ENCODE measurements at places on chromosomes 3 and 15. TPM values are rescaled to one million over a fixed set of nuclear protein-coding genes. Genes with fewer than 3 reads are reported as not detected.

The GOLGA8J gene
- total RNA-seq = not detected

The SYNPR gene
- 0.17 TPM for total RNA-seq

The RBP2 gene
- not detected for total RNA-seq

The CFAP92 gene
- 0.19 TPM for total RNA-seq

The CCNB2 gene
- 1.6 TPM for total RNA-seq

The ZSCAN29 gene
- total RNA-seq = 19.7 TPM

The IQCF6 gene
- total RNA-seq = not detected

The SERINC4 gene
- not detected for total RNA-seq

The RPL14 gene
- total RNA-seq = 390 TPM

- DNase-seq = no peak
- H3K4me1 ChIP-seq = peaks cover 35% of the 10 kb centered on the region
- no peaks in the 10 kb centered on the region for H3K27me3 ChIP-seq
- H3K4me3 ChIP-seq = no peak overlapping the region
Observed at GRCh38 chr3:143333367-143333766, 213.8 kb downstream of the CHST2 start.

DNA sequence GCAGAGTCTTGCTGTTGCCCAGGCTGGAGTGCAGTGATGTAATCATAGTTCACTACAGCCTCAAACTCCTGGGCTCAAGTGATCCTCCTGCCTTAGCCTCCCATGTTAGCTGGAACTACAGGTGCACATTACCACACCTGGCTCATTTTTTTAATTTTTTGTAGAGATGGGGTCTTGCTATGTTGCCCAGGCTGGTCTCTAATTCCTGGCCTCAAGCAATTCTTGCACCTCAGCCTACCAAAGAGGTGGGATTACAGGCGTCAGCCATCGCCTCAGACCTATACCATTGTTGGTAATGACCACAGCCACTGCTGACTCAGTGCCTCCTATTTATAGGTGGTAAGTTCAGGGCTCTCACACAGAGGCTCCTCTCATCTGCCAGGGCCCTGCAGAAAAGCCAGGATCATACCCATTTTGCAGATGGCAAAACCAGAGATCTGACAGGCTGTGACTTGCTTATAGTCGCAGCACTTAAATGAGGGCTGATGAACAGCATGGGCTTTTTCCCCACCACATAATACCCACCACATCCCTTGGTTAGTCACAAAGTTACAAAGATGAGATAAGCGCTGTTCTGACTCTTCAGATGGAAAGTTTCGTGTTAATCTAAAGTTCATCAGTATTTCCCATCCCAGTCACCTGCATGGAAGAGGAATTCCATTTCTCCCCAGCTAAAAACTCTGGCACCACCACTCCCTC lies 21.8 kb upstream of the SPATA12 start:
- H3K27ac ChIP-seq = no peak overlapping the region
- H3K4me3 ChIP-seq = no peak overlapping the region
- no peak for DNase-seq
- no peaks in the 10 kb centered on the region for H3K27me3 ChIP-seq

DNA sequence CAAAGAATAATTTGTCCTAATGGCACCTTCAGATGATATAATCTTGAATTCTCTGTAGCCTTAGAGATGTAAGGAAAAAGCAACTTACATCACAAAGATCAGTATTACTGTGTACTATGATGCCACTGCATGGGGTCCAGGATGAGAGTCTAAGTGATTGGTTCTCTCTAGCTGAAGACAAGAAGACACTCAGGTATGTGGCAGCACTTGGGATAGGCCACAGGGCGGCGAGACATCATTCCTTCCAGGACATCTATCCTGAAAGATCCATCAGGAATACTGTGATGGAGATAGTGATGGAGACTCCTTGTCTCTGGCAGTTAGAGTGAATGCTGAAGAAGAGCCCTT lies 2.5 kb downstream of the CD200 start:
- DNase-seq = no peak
- no peak overlapping the region for H3K4me3 ChIP-seq
- no peaks in the 10 kb centered on the region for H3K36me3 ChIP-seq
- peak overlapping the region; percentile 80 for H3K27ac ChIP-seq
- peaks cover 17% of the 10 kb centered on the region for H3K4me1 ChIP-seq

GRCh38 chr3:14510838-14511622 lies 29.1 kb downstream of the GRIP2 start:
- peaks cover 6% of the 10 kb centered on the region for H3K4me1 ChIP-seq
- H3K27ac ChIP-seq = no peak overlapping the region
- H3K4me3 ChIP-seq = no peak overlapping the region
- no peaks in the 10 kb centered on the region for H3K27me3 ChIP-seq
- no peak for DNase-seq
- H3K36me3 ChIP-seq = no peaks in the 10 kb centered on the region

GRCh38 chr3:38017445-38018295 lies 11.8 kb downstream of the PLCD1 start:
- no peak overlapping the region for H3K27ac ChIP-seq
- H3K4me3 ChIP-seq = no peak overlapping the region
- H3K36me3 ChIP-seq = peaks cover 68% of the 10 kb centered on the region
- DNase-seq = no peak

- H3K27ac ChIP-seq = no peak overlapping the region
- DNase-seq = no peak
- H3K36me3 ChIP-seq = peaks cover 19% of the 10 kb centered on the region
- no peaks in the 10 kb centered on the region for H3K27me3 ChIP-seq
- peaks cover 12% of the 10 kb centered on the region for H3K4me1 ChIP-seq
- no peak overlapping the region for H3K4me3 ChIP-seq
Observed at GRCh38 chr15:63718590-63719035, 115.1 kb downstream of the HERC1 start.

GRCh38 chr3:111998636-111999483 lies at the start of gene TAGLN3:
Gene TAGLN3, plus strand, starts transcription at chr3:111998922. Its CDS starts 501 bp downstream, at chr3:111999423.
- no peak within 1 kb of the TSS for H3K27ac ChIP-seq
- no peaks in the 10 kb centered on the region for H3K36me3 ChIP-seq
- peak within 1 kb of the TSS; percentile 46 for H3K4me3 ChIP-seq
- peak; percentile 91 for DNase-seq

GRCh38 chr3:12953201-12953995 lies 112.0 kb upstream of the RPL32 start:
- no peaks in the 10 kb centered on the region for H3K36me3 ChIP-seq
- DNase-seq = no peak
- H3K4me3 ChIP-seq = no peak overlapping the region
- H3K27ac ChIP-seq = peak overlapping the region; percentile 80
- H3K27me3 ChIP-seq = no peaks in the 10 kb centered on the region

DNA sequence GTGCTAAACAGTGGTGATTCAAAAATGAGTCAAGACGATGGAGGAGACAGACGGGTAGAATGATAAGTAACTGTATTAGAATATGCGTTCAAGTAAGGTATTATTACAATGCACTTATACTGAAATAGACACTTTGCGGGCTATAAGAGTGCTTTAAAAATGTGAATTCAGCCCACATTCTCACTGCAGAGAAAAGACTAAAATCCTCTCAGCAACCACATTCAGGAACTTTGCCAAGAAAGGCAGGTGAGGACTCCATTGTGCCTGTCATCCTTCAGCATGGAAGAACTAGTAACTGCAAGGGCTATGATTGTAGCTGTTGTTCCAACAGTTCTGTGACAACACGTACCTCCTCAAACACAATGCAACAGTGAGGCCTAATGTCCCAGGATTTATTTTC lies 272.0 kb downstream of the RORA start:
- peaks cover 2% of the 10 kb centered on the region for H3K4me1 ChIP-seq
- no peak overlapping the region for H3K27ac ChIP-seq
- DNase-seq = no peak
- no peak overlapping the region for H3K4me3 ChIP-seq
- H3K36me3 ChIP-seq = no peaks in the 10 kb centered on the region
- no peaks in the 10 kb centered on the region for H3K27me3 ChIP-seq

GRCh38 chr3:101134331-101134730 lies 141.1 kb upstream of the ABI3BP start:
- H3K4me3 ChIP-seq = no peak overlapping the region
- no peaks in the 10 kb centered on the region for H3K27me3 ChIP-seq
- H3K36me3 ChIP-seq = no peaks in the 10 kb centered on the region
- DNase-seq = no peak

DNA sequence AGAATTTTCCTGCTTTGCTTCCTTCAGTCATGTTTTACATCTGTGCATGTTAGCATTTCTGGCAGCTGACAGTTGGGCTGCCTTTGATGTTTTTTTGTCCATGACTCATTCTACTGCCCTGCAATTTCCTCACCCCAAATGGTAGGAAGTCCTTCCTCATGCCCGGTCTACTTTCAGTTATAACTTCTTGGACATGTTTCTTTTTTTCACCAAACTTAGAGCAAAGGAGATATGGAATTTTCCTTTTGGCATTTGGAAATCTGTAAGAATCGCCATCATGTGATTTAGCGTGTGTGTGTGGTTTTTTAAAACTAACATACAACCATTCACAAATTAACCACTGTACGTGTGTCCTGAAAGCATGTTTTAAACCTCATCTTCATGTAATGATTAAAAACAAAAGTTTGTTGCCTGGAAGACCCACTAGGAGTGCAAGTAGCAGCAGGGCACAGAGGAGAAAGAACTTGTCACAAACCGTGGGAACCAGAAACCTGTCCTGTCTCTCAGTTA lies 430.7 kb upstream of the CFAP20DC start:
- no peaks in the 10 kb centered on the region for H3K27me3 ChIP-seq
- no peak overlapping the region for H3K27ac ChIP-seq
- no peaks in the 10 kb centered on the region for H3K36me3 ChIP-seq
- H3K4me3 ChIP-seq = no peak overlapping the region
- no peaks in the 10 kb centered on the region for H3K4me1 ChIP-seq

GRCh38 chr15:66169023-66169422 lies 84.5 kb downstream of the MEGF11 start:
- DNase-seq = no peak
- no peaks in the 10 kb centered on the region for H3K36me3 ChIP-seq
- H3K4me3 ChIP-seq = no peak overlapping the region
- no peaks in the 10 kb centered on the region for H3K27me3 ChIP-seq
- H3K27ac ChIP-seq = no peak overlapping the region

- no peak overlapping the region for H3K4me3 ChIP-seq
- H3K4me1 ChIP-seq = peaks cover 64% of the 10 kb centered on the region
- H3K36me3 ChIP-seq = no peaks in the 10 kb centered on the region
- DNase-seq = no peak
- H3K27me3 ChIP-seq = no peaks in the 10 kb centered on the region
- peak overlapping the region; percentile 33 for H3K27ac ChIP-seq
Observed at GRCh38 chr3:25558796-25559195, 105.9 kb downstream of the TOP2B start.

DNA sequence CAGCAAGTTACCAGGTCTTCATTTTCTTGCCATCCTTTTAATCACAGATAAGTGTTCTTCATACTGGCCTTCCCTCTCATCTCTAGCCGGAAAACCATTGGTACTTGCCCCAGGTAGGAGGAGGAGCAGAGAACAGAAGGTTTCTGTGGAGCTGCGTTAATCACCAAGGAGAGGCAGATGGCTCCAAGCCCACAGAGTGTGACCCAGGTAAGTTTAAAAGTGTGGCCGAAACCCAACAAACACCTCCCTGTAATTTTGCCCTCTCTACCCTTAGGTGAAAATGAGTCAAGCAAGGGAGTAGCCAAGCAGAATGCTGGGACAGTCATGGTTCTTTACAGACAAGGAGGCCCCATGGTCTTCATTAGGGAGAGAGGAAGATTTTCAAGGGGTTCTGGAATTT lies 37.3 kb downstream of the NFKBIZ start:
- no peaks in the 10 kb centered on the region for H3K4me1 ChIP-seq
- H3K27me3 ChIP-seq = no peaks in the 10 kb centered on the region
- DNase-seq = no peak
- no peak overlapping the region for H3K27ac ChIP-seq
- H3K4me3 ChIP-seq = no peak overlapping the region

- no peaks in the 10 kb centered on the region for H3K36me3 ChIP-seq
- no peaks in the 10 kb centered on the region for H3K4me1 ChIP-seq
- no peak overlapping the region for H3K27ac ChIP-seq
- no peak overlapping the region for H3K4me3 ChIP-seq
Observed at GRCh38 chr15:72835294-72835890, 51.8 kb upstream of the ADPGK start.

DNA sequence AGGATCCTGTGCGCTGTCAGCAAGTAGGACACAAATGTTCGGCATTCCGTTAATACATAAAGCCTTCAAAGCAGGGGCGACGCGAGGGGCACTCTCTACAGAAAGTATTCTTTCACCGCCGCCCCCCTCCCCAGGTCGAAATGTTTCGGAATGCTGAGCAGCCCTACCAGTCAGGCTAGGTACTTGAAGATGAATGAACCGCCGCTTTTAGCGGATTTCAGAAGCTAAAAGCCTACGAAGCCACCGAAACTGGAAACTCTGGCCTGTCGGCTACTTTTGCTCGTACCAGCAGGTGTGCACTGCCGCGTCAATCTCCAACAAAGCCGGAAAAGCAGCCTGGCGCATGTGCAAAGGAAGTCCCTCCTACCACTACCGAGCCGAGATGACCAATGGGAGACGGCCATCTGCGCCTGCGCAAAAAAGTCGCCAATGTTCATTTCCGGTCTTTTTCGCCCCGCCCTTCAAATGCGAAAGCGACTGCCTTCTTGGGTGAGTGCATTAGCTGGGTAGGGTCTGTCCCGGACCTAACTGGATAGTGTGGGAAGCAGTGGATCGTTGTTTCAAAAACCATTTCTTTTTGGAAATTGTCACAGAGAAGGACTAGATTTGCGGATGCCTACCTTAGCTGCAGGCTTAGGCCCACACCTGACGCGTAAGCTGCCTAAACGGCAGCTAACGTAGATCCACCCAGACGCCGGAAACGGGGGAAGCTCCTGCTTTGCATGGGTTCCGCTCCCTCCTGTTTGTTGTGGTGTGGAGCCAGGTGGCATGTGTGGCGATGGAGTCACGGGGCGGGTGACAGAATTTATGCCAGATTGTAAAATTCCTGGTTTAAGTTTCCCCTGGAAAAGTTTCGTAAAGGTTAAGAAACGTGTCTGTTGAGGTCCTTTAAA lies at the start of gene WDR5B:
Gene WDR5B, minus strand, starts transcription at position 301 of the 893 bp plus-strand sequence. CDS start 534 bp downstream, outside the sequence.
- peak within 1 kb of the TSS; percentile 87 for H3K27ac ChIP-seq
- DNase-seq = peak; percentile 100
- H3K27me3 ChIP-seq = no peaks in the 10 kb centered on the region

- no peaks in the 10 kb centered on the region for H3K27me3 ChIP-seq
- peaks cover 28% of the 10 kb centered on the region for H3K4me1 ChIP-seq
- DNase-seq = no peak
Observed at GRCh38 chr15:85430406-85431204, 50.2 kb downstream of the AKAP13 start.
